ENCODE measurements at places on chromosomes 6 and 20.

GRCh38 chr6:3616565-3617176 is 134.8 kb downstream of the PXDC1 start:
- DNase-seq, result peak; percentile 36

DNA sequence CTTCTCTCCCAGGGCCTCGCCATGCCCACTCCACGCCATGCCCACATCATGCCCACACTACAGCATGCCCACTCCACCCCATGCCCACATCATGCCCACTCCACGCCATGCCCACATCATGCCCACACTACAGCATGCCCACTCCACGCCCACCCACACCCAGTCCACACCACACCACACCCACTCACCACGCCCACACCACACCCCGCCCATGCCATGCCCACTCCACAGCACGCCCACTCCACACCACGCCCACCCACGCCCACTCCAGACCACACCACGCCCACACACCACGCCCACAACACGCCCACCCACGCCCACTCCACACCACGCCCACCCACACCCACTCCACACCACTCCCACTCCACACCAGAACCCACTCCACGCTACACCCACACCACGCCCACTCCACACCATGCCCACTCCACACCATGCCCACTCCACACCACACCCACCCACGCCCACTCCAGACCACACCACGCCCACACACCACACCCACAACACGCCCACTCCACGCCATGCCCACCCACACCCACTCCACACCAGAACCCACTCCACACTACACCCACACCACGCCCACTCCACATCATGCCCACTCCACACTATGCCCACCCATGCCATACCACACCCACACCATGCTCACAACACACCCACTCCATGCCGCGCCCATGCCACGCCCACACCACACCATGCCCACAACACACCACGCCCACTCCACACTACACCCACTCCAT is 88.6 kb downstream of the ERMARD start:
- no peak for DNase-seq

DNA sequence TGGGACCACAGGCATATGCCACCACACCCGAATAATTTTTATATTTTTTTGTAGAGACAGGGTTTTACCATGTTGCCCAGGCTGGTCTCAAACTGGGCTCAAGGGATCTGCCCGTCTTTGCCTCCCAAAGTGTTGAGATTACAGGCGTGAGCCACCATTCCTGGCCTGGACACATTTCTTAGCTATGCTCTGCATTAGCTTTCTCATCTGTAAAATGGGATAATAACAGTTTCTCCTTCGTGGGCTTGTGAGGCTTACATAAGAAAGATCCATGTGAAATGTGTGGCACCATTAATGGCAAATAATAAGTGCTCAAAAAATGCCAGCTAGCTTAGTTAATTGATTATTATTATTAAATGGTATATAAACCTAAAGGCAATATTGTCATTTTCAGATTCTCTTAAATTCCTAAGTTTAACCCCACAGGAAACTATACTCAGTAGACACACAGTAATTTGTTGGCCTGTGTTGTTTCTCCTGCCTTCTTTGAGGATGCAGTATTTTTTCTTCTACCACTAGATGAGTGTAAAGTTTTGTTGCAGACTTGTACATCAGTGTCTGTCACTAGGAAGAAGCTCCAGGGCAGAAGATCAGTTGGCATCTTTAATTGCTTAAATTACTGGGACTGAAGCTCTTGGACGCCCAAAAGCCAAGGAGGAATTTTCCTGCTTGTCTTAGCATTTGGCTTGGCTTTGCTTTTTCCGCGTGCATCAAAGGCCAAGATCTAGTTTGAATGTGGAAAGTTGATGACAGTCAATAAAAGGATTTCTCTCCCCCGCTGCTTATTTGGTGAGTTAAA is 162.3 kb upstream of the ZNF217 start:
- no peak for DNase-seq

GRCh38 chr20:53844259-53844658 is 226.1 kb downstream of the BCAS1 start:
- no peak for DNase-seq

- DNase-seq, result no peak
These were observed 819.5 kb upstream of the EPHA7 start for GRCh38 chr6:94238868-94239267.

DNA sequence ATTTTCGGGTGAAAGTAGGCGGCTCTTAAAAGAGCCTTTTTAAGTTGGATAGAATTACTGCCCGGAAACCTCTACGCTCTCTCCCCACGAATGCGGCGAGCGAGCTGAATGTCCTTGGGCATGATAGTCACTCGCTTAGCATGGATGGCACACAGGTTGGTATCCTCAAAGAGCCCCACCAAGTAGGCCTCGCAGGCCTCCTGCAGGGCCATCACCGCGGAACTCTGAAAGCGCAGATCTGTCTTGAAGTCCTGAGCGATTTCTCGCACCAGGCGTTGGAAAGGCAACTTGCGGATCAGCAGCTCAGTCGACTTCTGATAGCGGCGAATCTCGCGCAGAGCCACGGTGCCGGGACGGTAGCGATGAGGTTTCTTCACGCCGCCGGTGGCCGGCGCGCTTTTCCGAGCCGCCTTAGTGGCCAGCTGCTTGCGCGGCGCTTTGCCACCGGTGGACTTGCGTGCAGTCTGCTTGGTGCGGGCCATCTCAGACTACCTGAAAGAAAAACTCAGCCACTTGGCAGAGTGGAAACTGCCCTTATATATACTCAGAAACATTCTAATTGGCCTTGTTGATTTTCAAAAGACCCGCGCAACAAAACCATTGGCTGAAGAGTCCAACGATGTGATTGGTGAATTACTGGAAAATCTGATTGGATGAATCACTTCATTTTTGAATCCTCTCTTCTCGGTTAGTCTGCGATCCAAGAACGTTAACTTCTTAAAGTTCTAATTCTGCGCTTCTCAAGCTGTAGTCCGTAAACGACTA is 93.9 kb upstream of the BTN3A2 start:
- DNase-seq, result peak; percentile 89

DNA sequence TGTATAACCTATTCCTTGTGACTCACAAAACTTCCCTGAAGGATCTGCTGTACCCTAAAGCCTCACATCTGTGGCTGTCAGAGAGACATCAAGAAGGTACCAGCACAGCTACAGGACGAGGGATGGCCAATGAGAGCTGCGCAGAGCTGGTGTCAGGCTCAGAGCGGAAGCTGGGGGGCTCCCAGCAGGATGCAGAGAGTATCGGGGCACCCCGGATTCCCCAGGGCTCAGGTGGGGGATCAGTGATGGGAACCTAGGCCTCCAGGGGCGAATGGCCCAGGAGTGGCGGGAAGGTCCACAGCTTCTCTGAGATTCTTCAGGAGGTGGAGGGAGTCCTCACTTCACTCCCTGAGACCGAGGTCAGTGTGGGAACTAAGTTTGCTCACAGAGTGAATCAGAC is 30.9 kb upstream of the SMOC2 start:
- DNase-seq, result peak; percentile 41

- no peak for DNase-seq
These were observed 17.7 kb upstream of the BAK1 start for GRCh38 chr6:33597551-33598322.

Measured in islet precursor cell (in vitro differentiated cells).